ENCODE measurements at places on chromosomes 2 and 18.

DNA sequence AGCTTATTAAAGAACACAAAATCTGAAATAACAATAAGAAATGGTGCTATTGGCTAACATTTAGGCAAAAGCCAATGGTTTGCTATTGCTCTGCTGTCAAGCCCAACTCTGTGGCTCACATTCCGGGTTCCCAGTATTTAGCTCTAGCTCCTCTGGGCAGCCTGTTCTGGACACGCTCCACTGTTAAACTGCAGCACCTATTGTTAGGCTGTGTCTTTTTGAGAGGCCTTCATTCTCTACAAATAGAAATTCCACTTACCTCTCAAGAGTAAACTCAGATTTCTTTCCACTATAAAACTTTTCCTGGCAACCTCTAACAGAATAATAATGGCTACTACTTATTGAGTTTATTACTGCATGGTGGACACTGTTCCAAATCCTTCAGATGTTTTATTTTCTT is 3.7 kb upstream of the KLHL14 start:
- no peak for DNase-seq

GRCh38 chr2:23404426-23404825 is 19.4 kb downstream of the KLHL29 start:
- no peak for DNase-seq

DNA sequence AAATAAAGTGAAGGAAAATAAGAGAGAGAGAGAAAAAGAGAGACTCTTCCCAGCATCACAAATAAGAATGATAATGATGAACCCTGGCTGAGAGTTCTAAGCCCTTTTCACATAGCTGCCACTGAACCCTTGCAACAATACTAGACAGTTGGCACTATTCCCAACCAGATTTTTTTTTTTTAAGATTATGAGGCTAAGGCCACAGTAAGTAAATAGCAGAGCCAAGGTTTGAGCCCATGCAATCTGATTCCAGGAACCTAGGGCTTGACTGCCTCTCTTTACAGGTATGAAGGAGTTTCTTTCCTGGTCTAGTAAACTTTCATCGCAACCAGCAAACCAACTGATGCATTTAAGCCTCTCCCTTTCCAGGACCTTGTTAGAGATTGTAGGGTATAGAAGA is 424.6 kb downstream of the NCKAP5 start:
- no peak for DNase-seq

DNA sequence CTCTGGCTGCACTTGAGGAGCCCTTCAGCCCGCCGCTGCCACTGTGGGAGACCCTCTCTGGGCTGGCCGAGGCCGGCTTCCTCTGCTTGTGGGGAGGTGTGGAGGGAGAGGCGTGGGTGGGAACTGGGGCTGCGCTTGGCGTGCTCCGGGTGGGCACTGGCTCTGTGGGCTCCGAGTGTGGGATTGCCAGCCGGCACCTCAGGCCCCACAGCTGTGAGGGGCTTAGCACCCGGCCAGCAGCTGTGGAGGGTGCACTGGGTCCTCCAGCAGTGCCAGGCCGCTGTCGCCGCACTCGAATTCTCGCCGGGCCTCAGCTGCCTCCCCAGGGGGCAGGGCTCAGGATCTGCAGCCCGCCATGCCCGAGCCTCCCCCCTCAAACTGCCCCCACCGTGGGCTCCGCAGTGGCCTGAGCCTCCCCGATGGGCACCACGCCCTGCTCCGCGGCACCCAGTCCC is 808.0 kb upstream of the SOX11 start:
- no peak for DNase-seq

DNA sequence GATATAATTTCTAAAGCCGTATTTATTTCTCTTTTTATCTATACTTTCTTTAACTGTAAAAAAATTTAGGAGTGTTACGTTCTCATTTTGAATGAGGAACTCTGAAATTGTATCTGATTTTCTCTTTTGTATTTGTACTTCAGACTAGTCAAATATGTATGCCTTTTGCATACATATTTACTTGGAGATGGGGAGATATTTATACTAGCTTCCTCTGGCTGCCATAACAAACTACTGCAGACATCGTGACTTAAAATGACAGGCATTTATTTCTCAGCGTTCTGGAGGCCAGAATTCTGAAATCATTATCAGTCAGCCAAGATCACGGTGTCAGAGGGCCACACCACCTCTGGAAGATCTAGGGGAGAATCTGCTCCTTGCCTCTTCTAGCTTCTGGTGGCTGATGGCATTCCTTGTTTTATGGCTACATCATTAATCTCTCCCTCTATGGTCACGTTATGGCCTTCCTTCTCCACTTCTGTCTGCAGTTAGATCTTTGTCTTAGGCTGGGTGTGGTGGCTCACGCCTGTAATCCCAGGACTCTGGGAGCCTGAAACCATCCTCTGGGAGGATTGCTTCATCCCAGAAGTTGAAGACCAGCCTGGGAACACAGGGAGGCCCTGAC is 8.2 kb downstream of the LCLAT1 start:
- DNase-seq: no peak

GRCh38 chr2:159933727-159934049 is 128.7 kb downstream of the PLA2R1 start:
- no peak for DNase-seq

- DNase-seq: no peak
These were observed 71.2 kb downstream of the CTAGE1 start for GRCh38 chr18:22346401-22346952.

DNA sequence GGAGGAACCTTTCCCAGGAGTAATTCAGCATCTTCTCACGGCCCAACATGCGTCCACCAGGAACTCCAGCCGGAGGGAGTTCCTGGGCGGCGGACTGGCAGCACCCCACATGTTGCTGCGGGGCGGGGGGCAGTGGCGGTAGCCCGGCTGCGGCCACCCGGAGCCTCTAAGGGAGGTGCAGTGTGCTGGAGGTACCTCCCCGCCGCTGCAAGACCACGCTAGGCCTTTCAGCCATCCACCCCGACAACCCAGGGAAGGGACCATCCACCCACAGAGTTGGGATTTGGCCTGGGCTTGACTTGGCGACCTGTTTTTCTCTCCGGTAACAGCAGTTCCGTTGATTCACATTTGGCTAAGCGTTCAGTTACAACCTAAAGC is 625 bp downstream of the LYPD6 start:
- DNase-seq: no peak

- no peak for DNase-seq
These were observed 19.1 kb upstream of the ARHGAP25 start for GRCh38 chr2:68715353-68716041.

- DNase-seq: no peak
These were observed 154.2 kb upstream of the KYNU start for GRCh38 chr2:142723236-142723635.

DNA sequence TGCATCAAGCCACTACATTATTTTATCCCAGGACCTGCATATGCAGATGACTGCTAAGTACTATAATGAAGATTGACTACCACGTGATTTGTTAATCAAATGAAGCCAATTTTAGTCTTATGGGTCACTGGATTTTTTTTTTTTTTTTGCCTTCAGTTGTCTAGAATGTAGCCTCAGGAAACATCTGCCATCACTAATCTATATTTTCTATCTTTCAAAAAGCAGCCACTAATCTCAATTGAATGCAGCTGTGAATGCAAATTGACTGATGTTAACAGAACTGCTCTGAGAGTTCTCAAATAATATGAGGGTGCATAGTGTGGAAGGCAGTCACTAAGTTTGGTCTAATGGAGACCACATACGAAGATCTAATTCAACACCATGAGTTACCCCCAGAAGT is 106.3 kb downstream of the ABCA12 start:
- DNase-seq: no peak

GRCh38 chr2:71889759-71890684 is 257.6 kb downstream of the CYP26B1 start:
- no peak for DNase-seq

- DNase-seq: no peak
These were observed 30.5 kb downstream of the HPCAL1 start for GRCh38 chr2:10333247-10333613.

DNA sequence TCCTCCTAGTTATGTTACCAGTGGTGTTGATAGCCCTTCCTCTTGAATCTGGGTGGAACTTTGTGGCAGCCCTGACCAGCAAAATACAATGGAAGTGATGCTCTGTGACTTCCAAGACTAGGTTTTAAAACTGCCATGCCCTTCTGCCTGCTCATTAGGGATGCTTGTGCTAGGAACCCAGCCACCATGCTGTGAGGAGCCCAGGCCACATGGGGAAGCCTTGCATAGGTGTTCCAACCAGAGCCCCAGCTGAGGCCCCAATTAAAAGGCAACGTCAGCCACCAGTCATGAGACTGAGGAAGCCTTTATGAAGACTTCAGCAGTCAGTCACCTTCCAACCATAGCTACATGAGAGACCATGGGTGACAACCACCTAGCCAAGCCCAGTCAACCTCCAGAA is 14.0 kb upstream of the MAPRE2 start:
- no peak for DNase-seq

DNA sequence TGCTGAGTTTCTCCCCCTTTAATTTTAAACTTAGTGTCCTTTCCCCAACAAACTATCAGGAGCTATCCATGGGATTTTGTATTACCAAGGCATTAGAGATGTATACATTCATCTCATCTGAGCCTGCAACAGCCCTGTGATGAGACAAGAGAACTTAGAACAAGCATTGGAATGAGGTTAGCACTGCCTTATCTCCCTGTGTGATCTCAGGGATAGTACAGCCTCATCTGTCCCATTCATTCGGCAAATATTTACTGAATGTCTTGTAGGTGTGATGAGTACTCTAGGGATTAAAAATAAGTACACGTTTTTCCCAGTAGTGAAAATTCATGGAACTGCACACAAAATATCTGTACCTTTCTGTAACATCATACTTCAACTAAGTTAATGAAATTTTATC is 45.6 kb downstream of the PAIP2B start:
- no peak for DNase-seq

GRCh38 chr18:62978251-62979049 is 263.1 kb downstream of the PHLPP1 start:
- DNase-seq: no peak

DNA sequence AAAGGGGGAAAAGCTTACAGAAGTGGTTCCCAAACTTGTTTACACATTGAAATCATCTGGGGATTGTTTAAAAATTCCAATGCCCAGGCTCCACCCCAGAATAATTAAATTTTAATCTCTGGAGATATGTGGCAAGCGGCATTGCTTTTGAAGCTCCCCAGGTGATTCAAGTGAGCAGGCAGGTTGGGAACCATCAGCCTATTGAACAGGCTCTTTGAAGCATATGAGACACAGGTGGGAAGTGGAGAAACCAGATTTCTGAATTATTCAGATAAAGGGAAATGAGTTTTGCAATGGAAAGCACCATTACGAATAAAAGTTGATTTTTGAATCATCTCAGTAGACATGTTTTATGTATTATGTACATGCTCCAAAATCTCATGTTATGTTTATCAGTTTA is 57.6 kb upstream of the NOSTRIN start:
- DNase-seq: no peak

DNA sequence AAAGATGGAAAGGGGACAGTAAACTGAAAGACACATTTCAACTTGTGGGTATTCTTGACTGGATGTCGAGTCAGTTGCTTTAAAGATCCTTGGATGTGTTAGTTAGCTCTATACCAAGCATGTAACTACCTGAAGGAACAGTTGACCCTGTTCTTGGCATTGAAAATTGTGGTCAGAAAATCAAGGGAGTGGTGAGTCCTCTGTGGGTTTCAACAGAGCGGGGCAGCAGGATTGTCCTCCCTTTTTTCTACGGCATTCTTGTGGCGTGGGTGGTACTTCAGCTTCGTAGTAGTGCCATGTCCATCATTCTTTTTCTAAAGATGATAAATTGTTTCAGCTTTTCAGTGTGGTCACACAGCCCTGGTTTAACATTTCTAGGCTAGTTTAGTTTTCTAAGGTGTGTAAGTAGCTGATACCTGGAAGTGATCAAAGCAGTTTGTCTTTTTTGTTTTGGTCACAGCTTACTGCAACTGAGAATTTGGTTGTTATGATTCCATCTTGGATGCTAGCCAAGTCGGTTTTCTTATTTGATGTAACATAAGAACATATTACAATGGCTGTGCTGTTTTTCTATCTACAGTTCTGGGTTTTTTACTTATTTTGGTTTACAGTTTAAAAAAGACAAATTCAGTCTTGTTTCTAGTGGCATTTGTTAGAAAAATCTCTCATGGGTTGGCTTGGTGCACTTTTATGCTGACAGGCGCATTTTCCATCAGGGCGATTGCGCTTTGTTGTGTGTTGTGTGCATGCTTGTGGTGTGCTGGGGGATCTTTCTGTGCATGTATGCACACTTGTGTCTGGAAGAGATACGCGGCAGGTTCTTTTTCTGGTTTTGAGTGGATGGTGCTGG is 84.7 kb downstream of the ZNF407 start:
- DNase-seq: no peak

- no peak for DNase-seq
These were observed 58.2 kb downstream of the CAB39 start for GRCh38 chr2:230770804-230771203.

DNA sequence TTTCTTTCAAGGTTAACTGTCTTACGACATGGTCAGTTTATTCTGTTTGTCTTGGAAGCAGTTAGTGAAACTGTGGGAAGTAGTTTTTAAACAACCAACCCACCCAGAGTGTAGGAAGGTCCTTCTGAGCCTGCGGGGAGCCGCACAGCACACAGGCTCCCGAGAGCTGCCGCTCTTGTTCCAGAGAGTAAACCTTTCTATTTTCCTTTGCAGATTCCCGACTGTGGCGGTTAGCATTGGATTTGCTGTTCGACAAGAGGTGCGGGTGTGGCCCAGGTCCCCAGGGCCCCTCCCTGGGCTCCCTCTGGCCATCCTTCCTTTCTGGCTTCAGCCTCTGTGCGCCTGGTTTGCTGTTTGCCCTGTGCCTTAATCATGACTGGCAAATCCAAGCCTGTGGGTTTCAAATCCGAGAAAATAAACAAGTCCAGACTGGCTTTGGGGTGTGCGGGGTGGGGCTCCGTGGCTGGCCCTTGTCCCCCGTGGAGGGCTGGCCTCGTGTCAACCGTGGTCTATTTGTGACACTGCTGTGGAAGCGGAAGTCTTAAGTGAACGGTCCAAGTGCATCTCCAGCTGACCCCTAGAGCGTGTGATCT is 30.7 kb downstream of the IMPA2 start:
- no peak for DNase-seq

GRCh38 chr2:74414441-74414840 is 7.0 kb downstream of the C2orf81 start:
- DNase-seq: no peak

DNA sequence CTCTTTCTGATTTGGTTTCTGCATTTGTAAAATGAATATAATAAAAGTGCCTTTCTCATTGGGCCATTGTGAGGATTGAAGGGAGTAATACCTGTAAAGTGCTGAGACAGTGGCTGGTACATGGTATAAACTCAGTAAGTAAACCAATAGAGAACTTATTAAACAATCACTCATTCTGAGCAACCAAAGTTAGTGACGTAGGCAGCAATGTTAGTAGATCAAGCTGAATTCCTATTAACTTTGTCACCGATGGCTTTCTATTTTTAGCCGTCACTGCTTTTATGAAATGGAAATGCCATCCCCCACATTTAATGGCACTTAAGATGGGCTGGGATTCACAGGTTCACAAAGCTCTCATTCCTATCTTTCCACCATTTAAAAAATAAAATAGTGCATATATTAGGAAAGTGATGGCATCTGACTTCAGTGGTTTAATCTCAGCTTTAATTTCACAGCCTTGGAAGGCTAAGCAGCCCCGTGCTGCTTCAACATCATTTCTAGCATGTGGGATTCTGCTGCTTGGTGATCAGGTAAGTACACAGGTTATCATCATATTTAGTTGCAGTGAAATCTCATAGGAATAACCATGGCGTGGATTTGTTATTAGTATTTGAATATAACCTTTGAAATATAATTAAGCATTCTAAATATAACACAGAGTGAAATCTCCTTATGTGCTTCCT is 17.6 kb upstream of the PPP4R1 start:
- DNase-seq: no peak

Data from anterior cingulate cortex (tissue), 58 donors.